ENCODE measurements at places on chromosomes 4 and X.

DNA sequence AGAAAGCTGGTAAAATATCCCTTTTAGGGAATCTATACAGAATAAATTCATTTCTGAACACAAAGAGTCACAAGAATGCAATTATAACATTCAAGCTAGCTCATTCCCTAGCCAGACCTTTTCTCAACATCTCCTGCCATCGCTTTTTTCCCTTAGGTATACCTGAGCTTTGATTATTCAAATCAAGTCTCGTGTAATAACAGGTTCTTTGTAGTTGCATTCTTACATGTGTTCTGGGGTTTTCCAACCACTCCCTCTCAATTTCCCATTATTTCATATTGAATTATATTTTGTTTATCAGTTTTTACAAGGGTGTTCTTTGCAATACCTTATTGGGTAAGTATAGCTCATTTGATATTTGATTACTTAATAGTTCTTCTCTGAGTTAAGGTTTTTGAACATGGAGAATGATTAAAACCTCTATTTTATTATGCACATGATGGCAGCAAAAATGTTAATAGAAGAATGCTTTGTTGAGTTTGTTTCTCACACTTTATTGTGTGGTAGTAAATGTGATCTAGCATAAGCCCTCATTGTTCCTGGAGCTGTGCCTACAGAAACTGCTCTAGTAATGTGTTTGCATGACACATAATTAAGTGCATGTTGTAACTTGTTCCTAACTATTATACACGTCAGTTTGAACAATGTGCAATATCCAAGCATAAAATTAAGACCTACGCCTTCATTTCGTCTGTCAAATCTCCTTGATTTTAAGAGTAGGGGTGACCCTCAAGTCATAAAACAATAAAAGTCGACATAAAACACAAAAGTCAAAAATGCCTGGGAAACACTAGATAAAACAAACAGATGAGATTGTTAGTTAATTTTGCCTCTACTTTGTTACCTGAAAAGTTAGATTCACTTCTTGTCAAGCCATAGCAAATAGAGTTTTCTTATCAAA is 124.0 kb upstream of the POF1B start:
- no peak for DNase-seq

- no peak for DNase-seq
Measured at GRCh38 chrX:24099394-24099793, 44.6 kb downstream of the EIF2S3 start.

GRCh38 chr4:78057135-78057599 is at the start of gene FRAS1:
Gene FRAS1 (plus strand): TSS chr4:78057323. CDS start chr4:78058010, 687 bp downstream.
- DNase-seq = peak; percentile 3

DNA sequence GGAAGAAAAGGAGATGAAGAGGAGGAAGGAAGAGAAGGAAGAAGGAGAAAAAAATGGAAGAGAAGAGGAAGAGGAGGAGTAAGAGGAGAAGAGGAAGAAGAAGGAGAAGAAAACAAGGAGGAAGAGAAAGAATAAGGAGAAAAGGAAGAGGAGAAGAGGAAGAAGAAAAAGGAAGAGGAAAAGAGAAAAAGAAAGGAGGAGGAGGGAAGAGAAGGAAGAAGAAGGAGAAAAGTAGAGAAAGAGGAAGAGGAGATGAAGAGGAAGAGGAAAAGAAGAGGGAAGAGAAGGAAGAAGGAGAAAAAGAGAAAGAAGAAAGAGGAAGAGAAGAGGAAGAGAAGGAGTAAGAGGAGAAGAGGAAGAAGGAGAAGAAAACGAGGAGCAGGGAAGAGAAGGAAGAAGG is 11.8 kb upstream of the LEF1 start:
- DNase-seq = no peak

- DNase-seq = no peak
Measured at GRCh38 chr4:76955182-76955581, 5.6 kb downstream of the SEPTIN11 start.

DNA sequence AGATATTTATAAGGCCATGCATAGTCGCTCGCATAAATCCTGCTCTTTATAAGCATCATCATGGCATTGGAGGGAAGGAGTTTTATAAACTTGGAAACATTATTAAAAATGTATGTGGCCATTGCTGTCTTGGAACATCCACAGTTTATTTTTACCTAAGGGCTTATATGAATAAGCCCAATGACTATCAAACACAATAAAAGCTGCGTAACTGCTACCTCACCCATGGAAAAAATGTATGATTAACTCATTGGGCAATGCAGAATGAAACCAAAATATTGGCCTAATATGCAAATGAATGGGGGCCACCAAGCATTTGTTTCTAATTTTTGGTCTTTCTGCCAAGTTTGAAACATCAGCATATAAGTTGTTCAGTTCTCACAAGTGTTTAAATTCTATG is 19.1 kb downstream of the GEMIN8 start:
- no peak for DNase-seq

DNA sequence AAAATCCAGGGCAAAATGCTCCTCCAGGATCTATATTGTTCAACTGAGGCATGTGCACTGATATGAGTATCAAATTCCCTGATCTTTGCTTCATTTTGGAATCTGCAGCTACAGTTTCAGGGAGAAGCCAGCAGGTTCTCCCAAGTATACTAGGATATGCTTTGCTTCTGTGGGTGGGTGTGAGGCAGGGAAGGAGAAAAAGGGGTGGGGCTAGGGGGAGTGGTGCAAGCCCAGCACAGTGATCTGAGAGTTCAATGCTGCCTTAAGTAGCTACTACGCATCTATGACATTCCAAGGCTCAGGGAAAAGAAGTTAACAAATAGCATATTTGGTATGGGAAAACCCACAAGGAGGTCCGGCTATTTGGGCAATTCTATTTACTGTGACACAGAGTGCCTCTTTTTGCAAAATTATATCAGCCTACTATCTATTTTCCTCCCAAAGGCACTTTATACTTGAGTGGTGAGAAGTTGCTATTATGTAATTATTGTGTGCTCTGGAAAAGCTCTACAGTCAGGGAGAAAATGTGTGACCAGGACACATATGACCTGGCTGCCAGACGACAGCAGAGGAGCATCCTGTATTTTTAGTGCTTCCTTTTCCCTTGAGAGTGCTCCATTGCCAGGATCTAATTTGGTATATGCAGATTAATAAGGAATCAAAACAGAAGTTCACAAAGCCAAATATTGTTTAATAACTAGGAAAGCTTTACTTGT is 162.0 kb downstream of the RNF150 start:
- no peak for DNase-seq

DNA sequence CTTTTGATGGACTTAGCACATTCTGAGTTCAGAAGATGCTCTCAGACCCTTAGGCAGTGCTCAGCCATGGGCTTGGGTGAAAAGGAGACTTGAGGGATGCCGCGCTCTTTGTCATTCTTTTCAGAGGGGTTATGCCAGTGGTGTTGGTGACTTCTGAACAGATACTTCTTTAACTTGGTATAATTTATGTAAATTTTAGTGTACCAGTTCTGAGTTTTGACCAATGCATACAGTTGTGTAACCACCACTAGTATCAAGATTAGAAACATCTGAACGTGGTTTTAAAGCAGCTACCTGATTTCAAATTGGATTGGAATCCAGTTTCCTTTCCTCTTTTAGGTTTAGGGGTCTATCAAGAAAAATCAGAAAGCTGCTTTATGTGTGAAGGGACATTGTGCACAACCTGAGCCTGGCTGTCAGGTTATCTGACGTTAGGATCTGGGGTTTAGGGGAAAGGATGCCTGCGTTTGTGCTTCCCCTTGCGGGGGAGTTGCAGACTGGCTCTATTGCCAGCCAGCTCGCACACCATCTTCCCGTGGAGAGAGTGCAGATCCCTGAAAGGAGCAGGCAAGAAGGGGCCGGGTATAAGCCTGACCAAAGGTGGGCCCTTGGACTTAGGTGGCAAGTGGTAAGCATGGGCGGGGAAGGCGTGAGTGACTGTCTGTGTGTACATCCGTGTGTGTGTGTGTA is 19.0 kb downstream of the SMS start:
- DNase-seq = no peak

DNA sequence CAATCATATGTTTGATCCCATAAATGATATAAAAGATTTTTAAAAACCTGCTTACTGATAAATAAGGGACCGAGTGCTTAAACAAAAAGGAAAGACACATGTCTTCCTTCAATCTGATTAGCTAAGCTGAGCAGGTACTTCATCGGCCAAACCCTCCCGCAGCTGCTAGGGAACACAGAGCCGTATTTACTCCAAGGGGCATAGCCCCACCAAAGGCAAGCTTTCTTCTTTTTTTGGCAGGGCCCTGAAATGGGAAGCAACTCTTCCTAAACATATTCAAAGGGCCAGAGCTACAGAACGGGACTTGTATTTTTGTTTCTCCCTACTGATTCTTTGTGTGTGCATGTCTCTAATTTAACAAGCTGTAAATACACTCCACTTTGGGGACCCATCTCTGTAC is 337.3 kb downstream of the NLGN4X start:
- no peak for DNase-seq

- DNase-seq = no peak
Measured at GRCh38 chr4:54234497-54235205, 5.6 kb downstream of the PDGFRA start.

DNA sequence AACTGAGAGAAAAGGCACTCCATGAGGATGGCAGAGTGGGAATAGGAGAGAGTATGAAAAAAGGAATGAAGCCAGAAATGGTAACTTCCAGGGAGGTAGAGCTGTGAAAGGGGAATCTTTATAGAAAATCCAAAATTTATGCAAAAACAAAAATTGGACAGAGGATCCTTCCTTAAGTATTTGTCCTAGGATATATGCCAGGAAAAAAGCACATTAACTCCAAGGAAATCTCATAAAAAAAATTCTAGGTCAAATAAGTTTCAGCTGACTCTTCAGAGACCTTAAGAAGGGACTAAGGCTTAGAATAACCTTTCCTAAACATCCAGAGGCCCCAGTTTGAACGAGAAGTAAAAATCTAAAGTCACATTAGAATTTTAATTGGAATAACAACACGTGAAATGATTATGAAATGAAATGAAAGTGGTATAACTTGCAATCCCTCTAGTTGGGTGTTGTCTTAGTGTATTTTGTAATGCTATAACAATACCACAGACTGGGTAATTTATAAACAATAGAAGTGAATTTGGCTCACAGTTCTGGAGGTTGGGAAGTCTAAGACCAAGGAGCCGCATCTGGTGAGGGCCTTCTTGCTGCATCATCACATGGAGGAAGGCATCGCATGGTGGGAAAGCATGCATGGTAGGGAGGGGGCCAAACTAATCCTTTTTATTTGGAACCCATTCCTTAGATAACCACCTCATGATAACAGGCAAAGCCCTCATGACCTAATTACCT is 145.4 kb upstream of the RXFP1 start:
- no peak for DNase-seq

DNA sequence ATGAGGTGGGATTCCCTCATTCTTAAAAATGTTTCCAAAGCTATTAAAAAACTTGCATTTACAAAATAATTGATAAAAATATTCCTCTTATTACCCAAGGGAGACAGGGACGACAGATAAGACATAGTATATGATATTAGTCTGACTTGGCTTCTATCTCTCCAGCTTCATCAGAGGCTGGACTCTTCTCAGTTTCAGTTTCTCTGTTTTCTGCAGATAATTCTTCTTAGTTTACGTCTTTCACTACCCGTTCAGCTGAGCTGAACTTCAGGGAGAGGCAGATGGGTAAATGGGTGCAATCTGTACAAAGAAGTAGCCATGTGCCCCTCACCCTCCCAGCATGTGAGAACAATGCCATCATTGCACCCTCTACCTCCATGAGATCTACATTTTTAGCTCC is 214.0 kb upstream of the SLIT2 start:
- DNase-seq = peak; percentile 20

DNA sequence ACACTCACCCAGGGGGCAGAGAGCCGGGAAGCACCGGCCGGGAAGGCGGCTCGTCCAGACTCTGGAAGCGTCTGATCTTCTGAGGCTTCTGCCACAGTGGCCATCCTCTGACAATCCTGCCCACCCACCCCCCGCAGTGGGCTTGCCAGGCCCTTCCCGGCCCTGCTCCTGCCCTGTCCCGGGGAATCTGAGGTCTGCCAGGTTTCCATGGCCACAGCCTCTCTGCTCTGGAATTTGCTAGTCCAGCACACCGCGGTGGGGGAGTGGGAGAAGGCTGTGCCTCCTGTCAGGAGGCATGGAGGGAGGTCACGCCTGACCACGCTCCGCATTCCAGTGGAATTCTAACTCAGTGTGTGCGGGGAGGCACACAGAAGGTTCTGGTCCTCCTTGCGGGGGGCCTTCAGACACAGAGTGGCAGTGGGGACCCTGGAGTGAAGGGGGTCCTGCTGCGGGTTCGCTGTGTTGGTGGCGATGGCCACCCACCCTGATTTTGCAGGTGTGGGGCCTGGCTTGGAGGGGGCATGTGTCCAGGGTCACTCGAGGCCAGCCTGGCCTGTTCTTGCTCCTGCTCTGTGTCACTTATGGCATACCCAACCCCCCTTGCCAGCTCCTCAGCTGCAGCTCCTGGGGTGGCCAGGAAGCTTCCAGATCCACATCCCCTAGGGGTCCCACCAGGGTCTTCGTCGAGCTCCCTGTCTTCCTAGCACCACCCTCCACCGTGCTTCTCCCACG is 55.6 kb upstream of the ADRA2C start:
- no peak for DNase-seq
